ENCODE measurements at places on chromosomes 6 and 20.

DNA sequence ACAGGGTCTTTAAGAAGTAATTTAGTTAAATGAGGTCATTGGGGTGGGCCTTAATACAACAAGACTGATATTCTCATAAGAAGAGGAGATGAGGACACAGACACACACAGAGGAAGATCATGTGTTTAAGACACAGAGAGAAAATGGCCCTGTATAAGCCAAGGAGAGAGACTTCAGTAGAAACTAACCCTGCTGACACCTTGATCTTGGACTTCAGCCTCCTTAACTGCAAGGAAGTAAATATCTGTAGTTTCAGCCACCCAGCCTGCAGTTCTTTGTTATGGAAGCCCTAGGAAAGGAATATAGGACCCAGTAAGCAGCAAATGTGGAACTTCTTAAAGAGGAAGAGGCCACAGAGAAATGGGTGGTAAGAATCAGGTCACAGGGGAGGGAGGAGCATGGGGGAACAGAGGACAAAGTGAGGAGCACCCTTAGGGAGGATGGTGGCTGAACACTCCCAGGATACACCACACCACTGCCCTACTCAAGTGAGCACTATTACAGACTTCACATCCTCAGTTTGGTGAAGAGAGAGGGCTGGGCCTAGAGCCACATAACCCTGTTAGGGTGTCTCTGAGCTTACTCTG is 762 bp downstream of the SIRPB1 start:
- no peak for DNase-seq

- DNase-seq: no peak
Measured at GRCh38 chr6:33049323-33050013, 24.0 kb downstream of the HLA-DPA1 start.

- DNase-seq: no peak
Measured at GRCh38 chr6:10389739-10390494, 25.0 kb downstream of the TFAP2A start.

GRCh38 chr6:42572523-42572922 is 8.7 kb downstream of the UBR2 start:
- DNase-seq: no peak

GRCh38 chr6:75657327-75657726 is 55.6 kb downstream of the SENP6 start:
- DNase-seq: no peak

- DNase-seq: no peak
Measured at GRCh38 chr6:145087034-145087433, 648.3 kb downstream of the EPM2A start.

DNA sequence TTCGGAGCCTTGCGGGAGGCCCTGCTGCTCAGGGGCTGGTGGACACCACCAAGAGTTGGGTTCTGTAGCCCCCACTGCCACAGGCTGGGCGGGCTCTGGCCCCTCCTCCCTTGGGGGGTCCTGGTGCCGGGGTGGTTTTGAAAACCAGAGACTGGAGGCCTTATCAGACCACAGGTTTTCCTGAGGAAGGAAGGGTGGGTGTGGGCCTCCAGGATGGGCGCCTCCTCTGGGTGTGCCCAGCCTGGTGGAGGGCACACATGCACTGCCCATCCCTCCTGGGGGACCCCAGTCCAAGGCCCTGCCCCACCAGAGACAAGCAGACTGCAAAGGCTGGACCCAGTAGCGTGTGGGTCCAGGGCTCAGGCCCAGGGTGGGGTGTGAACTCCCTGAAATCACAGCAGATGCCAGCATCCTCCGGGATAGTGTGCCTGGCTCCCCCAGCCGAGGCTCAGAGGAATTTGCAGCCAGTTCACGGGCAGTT is 13.5 kb upstream of the ZBTB46 start:
- DNase-seq: no peak

GRCh38 chr6:15473741-15474161 is 189.1 kb downstream of the DTNBP1 start:
- DNase-seq: no peak

GRCh38 chr6:6246544-6246943 is 73.9 kb downstream of the F13A1 start:
- DNase-seq: no peak

GRCh38 chr6:159376516-159377158 is 207.4 kb downstream of the FNDC1 start:
- DNase-seq: no peak

DNA sequence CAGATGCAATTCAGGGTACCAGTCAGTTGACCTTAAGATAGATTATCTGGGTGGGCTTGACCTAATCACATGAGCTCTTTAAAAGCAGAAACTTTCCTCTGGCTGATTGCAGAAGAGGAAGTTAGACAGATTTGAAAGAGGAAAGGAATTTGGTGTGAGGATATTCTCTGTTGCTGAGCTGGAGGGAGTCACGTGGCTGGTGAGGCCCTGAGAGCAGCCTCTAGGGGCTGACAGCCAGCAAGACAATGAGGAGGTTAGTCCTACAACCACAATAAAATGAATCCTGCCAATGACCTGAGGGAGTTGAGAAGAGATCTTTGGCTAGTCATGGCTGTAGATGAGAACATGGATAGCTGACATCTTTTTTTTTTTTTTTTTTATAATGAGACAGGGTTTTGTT is 87.0 kb upstream of the B3GAT2 start:
- no peak for DNase-seq

- DNase-seq: no peak
Measured at GRCh38 chr6:97870273-97870672, 587.3 kb upstream of the MMS22L start.

- DNase-seq: no peak
Measured at GRCh38 chr20:60877071-60877857, 374.8 kb upstream of the CDH4 start.

GRCh38 chr6:148379966-148380713 is 37.5 kb downstream of the SASH1 start:
- DNase-seq: no peak

DNA sequence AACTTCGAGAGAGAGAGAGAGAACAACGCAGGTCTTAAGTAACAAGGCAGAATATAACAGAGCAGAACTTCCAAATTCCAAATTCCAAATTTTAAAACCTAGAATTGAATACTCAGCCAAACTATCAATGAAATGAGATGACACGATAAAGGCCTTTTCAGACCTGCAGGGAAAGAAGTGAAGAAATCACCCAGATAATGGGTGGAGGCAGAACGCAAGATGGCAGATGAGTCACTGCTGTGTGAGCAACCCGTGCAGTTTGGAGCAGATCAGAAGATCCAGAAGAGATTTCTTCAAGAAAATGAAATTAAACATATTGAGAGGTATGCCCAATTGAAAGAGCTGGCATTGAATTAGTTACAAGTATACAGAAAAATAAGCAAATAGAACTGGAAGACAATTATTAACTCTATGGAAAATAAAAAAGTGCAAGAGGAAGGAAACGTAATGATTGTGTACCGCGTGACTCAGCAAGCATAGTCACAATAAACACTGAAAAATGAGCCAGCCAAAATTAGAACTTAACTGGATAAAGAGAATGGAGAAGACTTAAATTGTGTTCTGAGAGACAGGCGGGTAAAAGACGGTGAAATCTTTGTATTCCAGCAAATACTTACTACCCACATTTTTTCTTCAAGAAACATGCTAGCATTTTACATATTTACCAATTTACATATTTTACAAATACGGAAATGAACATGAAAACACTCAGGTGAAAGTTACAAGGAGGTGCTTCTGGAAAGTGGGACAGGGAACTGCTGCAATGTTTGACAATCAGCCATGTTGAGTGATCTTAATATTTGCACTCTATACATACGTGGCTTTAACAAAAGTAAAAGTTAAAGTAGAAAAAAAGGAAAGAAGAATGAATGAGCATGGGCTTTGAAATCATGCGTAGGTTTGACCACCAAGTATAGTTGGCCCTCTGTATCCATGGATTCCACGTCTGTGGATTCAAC is 87.9 kb upstream of the CDYL start:
- DNase-seq: no peak

DNA sequence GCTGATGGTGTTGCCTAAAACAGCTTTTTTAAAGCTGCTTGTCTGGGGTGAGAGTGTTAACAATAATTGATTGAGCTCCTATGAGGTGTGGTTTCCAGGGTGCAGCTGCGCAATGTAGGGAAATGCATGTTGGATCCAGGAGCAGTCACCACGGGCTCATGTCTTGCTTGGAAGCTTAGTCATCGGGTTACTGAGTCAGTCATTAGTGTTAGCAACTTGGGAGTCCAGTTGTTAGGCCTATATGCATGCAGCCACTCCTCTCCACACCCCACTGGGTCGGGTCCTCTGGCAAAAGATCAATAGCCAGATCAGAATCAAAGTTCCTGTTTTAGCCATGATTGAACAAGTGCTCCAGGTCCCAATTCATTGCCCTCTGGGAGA is 271.7 kb upstream of the CHD6 start:
- no peak for DNase-seq

DNA sequence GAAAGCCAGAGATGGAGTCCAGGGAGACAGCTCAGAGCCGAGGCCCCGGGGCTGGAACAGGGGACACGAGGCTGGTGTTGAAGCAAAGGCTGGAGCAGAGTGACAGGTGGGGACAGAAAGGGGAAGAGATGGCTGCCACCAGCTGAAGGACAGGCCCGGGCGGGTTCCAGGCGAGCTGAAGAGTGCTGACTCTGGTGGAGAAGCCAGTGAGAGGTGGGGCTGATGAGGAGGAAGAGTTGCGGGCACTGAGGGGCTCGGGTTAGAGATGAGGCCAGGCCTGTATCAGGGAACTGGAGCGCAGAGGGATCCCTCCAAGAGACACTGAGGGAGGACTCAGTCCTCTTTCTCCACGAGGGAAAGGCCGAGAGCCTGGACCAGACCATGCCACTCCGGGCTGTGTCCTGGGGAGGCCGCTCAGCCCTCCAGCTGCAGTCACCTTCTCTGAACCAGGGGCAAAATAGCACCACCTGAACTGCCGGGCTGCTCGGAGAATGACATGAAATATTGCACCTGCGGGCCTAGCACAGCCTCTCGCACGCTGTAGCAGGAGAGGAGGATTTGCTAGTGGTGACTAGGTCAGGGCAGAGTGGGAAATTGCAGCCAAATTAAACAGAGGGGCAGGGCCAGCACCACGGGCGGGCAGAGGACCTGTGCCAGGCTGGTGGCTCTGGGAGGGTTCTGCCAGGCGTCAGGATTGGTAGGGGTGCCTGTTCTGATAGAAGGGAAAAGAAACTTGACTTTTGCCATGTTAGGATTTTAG is 175.9 kb downstream of the ZDHHC14 start:
- no peak for DNase-seq

GRCh38 chr6:35686873-35687555 is 1.7 kb downstream of the FKBP5 start:
- DNase-seq: no peak

- DNase-seq: no peak
Measured at GRCh38 chr20:56631318-56631989, 2.3 kb downstream of the TFAP2C start.

- DNase-seq: no peak
Measured at GRCh38 chr20:2002365-2002764, 8.5 kb upstream of the PDYN start.

- no peak for DNase-seq
Measured at GRCh38 chr20:48480216-48480772, 347.5 kb downstream of the PREX1 start.

- DNase-seq: no peak
Measured at GRCh38 chr6:84161190-84161589, 66.3 kb downstream of the CEP162 start.

DNA sequence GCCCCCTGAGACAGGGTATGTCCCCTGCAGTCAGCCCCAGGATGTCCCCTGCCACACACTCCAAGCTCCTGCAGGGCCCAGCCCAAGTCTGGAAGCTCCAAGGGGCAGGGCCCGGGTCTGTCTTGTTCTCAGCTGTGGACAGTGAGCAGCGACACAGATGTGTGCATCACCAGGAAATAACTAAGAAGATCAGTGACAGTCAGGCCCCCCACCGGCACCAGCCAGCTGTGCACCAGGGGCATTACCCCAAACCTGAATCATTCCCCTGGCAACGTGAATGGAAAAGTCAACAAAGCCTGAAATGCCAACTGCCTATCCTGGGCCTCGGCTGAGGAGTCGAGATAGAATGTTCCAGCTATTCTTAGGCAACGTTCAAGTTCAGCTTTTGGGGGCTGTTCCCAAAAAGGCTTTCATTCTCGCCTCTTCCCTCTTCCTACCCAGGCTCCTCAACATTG is 105.0 kb downstream of the PREX1 start:
- no peak for DNase-seq

- no peak for DNase-seq
Measured at GRCh38 chr6:89311853-89312531, 3.1 kb downstream of the GABRR2 start.

DNA sequence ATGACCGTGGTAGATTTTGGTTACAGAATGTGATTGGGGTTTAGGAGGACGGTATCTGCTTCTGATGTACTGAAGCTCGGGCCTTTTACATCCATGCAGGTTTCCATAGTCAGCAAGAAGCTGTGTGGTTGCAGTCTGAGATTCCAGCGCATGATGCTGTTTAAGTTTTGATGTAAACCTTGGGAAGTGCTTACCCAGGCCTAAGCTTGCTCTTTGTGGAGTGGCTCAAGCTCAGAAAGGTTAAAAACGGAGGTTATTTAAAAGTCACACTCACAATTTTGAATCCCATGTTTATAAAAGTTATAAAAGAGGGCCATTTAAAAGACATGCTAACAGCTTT is 121.4 kb downstream of the TIAM2 start:
- no peak for DNase-seq

DNA sequence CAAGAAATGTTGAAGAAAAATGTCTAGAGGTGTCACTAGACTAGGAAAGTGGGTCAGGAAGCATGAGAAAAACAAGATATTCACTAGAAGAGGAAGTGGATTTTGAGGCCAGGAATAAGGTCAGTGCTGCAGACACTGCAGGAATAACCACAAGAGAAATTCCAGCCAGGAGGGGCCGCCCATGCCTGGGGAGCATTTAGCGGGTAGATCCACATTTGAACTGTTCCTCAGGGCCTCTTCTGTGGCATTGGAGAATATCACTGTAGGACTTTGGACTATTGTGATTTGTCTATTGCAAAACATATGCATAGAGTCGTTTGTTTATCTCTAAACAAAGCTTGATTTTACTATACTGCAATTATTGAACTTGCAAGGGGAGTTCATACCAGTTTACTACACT is 49.6 kb upstream of the CCDC28A start:
- no peak for DNase-seq

DNA sequence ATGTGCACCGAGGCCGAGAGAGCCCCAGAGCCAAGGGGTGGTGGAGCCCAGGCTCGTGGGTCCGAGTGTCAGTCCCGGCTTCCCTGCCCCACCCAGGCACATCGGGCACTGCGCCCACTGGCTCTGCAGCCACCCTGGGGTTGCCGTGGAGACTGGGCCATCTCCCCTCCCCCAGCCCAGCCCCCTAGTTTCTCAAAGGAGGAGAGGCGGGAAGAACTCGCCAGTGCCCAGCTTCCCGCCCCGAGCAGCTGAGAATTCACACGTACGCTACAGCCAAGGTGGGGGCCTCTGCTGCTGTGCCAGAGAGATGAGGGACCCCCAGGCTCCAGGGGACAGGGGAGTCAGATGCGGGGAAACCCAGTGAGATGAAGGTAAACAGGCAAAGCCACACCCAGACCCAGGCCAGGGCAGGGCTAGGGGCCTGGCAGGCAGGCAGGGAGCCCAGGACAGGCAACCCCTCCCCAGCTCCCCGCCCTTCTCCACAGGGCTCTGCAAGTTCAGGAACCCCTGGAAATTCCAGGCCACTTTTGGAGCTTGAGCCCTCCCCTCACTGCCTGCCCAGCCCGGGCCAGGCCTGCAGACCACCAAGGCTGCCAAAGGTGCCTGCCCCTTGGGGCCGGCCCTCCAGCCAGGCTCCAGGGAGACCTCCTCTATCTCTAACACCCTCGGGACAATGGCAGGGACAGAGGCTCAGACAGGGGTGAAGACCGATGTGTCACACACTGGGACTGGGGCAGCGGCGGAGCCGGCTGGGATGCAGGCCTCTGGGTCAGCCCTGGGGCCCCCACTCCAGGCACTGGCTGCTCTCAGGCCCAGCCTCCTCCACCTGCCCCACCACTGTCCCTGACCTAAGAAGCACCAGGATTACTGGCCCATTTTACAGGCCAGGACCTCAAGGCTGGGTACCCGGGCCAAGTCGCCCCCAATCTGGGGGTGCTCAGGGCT is 6.0 kb downstream of the LAMA5 start:
- DNase-seq: no peak

Data from stimulated activated CD8-positive, alpha-beta memory T cell treated with anti-CD3 and anti-CD28 coated beads, Interleukin-7, amount 100 ng/mL, for 24 hours (primary cell).